ENCODE measurements at places on chromosomes 16 and 17.

DNA sequence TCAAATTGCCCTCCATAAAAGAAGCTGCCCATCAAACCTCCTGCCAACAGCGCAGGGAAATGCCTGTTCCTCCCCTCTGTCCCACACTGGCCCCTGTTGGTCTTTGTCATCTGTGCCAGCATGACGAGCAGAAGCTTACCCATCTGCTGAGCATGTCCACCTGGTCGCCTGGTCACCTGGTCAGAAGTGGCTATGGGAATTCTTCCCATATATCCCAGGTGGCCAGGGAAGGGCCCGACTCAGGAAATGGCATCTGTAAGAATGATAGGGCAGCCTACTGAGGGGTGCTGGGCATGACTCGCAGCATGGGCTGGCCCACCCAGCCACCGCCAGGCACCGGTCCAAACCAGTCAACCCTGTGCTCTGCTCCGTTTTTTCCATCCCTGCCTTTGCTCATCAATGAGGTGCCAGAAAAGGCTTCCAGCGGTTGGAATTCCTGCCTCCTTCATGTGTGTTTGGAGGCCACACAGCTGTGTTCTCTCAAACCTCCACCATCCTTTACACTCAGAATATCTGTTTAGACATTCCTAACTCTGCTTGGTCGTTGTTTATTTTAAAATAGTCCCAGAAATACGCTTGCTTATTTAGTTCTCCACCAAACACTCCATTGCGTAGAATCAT, 145.2 kb downstream of the CLEC16A start:
- no peak for DNase-seq

GRCh38 chr17:48311324-48311723, 118.7 kb downstream of the SKAP1 start:
- DNase-seq, result no peak

DNA sequence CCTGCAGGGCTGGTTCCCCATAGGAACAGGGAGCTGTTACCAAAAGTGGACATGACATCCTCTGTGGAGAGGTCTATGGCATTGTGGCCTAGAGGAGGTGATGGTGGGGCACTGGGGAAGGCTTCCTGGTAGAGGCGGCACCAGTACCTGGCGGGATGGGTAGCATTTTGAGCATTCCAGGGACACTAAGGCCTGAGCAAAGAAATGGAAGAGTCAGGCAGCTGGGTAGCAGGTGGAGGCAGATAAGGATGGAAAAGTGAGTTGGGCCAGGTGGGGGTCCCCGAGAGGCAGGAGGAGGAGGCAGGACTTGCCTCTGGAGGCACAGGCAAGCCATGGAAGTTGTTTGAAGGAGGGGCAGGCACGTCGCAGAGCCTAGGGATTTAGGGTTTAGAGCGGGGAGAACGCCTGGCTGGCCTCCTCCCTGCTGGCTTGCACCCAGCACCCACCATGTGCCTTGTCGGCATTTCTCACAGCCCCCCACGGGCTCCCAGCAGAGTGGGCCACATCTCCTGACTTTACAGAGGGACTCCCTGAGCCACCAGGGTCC, 5.1 kb upstream of the ADCY7 start:
- no peak for DNase-seq

DNA sequence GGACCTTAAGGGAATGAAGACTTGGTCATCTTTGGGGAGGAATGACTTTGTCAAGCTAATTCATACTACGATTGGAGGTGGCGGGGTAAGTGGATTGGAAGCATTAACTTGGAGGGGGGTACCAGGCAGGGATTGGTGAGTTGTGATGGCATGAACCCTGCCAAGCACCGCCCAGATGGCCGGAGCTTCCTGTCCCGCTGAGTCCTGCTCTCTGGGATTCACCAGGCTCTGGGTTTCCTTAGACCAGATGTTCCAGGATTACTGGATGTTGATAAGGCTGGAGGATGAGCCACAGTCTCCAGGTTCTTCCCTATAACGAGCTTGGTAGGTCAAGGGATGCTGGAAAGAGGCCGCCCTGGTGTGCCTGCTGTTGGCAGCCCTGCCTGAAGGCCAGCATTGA, 154.9 kb downstream of the SDK2 start:
- peak; percentile 51 for DNase-seq

DNA sequence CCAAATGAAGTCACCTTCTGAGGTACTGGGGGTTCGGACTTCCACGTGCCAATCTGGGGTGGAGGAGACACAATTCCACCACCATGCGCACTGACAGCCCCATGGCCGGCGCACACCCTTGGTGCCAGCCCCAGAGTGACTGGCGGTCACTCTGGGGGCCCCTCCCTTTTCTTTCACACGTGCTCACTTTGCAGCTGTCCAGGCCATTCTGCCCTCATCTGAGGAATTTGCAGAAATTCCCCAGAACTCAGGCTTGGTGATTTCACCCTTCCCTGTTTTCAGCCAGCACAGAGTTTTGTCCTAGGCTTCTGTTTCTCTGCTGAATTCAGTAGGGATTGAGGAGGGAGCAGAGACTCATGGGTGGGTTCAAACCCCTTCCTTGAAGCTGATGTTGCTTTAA, 54.8 kb downstream of the CDRT4 start:
- DNase-seq, result no peak

- DNase-seq, result peak; percentile 20
Measured at GRCh38 chr17:65797809-65798208, 236.4 kb upstream of the AXIN2 start.

All from NCI-H524 treated with DMSO at 0.1 percent for 48 hours (cell line).